ENCODE measurements at places on chromosomes 2 and 18. TPM values are rescaled to one million over a fixed set of nuclear protein-coding genes. Genes with fewer than 3 reads are reported as not detected.

Gene CRYBA2
- not detected for total RNA-seq

Gene LAPTM4A
- total RNA-seq = 24.3 TPM

Gene STAMBP
- 58.4 TPM for total RNA-seq

Gene ASPRV1
- 1.4 TPM for total RNA-seq

Gene ALKAL2
- 0.28 TPM for total RNA-seq

Gene SLC9A2
- not detected for total RNA-seq

Gene FEV
- total RNA-seq = not detected

Gene ZFAND2B
- total RNA-seq = 37.4 TPM

Gene LRRTM1
- total RNA-seq = not detected

Gene RAB6C
- total RNA-seq = not detected

DNA sequence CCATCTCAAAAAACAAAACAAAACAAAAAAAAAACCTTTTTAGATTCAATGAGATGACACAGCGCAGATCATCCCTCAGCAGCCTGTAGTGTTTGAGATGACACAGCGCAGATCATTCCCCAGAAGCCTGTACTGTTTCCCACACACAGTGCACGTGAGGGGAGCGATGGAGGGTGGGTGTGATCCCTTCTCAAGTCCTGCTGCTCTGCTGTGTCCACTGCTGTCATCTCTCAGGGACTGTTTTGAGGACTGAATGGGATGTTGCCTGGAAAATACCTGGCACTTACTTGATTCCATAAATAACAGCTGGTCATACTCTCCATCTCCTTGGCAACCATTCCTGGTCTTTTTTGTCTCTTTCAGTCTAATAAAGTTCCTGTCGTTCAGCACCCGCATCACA lies 25.7 kb downstream of the TGOLN2 start:
- DNase-seq = no peak

GRCh38 chr2:72923833-72924352 lies 6.6 kb downstream of the EMX1 start:
- DNase-seq = no peak

DNA sequence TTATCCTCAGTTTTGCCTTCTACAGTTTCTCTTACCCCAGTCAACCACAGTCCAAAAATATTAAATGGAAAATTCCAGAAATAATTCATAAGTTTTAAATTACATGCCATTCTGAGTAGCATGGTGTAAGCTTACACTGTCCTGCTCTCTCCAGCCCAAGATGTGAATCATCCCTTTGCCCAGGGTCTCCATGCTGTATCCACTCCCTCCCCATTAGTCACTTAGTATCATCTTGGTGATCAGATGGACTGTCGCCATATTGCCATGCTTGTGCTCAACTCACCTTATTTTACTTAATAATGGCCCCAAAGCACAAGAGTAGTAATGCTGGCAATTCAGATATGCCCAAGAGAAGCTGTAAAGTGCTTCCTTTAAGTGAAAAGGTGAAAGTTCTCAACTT lies 18.5 kb upstream of the CCNT2 start:
- no peak for DNase-seq

- DNase-seq = no peak
Measured at GRCh38 chr2:861655-862354, 88.8 kb upstream of the SNTG2 start.

GRCh38 chr2:43139501-43139900 lies 86.9 kb downstream of the ZFP36L2 start:
- no peak for DNase-seq

DNA sequence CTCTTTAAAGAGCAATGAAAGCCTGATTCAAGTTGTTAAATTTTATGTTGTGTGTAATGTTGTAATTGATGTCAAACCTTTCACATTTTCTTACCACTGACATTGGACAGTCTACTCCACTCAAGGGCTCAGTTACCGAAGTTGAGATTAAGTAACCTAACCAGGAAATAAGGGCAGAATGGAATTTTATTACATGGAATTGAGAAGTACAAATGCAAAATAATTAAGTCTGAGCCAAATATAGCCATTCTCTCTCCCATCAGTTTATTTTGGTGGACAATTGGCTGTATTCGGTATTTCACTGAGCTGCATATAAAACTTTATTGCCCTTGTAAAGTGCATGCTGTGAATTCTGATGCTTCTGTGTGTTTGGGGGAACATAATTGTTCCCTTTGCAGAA lies 231.5 kb downstream of the TTC32 start:
- DNase-seq = no peak

GRCh38 chr2:232871418-232871834 lies 1.4 kb downstream of the SNORC start:
- DNase-seq = no peak

GRCh38 chr18:64180171-64180570 lies 31.3 kb upstream of the LINC00305 start:
- DNase-seq = no peak

GRCh38 chr2:20578895-20579825 lies 71.7 kb downstream of the HS1BP3 start:
- no peak for DNase-seq

GRCh38 chr2:201006704-201007103 lies 43.2 kb upstream of the ORC2 start:
- no peak for DNase-seq

DNA sequence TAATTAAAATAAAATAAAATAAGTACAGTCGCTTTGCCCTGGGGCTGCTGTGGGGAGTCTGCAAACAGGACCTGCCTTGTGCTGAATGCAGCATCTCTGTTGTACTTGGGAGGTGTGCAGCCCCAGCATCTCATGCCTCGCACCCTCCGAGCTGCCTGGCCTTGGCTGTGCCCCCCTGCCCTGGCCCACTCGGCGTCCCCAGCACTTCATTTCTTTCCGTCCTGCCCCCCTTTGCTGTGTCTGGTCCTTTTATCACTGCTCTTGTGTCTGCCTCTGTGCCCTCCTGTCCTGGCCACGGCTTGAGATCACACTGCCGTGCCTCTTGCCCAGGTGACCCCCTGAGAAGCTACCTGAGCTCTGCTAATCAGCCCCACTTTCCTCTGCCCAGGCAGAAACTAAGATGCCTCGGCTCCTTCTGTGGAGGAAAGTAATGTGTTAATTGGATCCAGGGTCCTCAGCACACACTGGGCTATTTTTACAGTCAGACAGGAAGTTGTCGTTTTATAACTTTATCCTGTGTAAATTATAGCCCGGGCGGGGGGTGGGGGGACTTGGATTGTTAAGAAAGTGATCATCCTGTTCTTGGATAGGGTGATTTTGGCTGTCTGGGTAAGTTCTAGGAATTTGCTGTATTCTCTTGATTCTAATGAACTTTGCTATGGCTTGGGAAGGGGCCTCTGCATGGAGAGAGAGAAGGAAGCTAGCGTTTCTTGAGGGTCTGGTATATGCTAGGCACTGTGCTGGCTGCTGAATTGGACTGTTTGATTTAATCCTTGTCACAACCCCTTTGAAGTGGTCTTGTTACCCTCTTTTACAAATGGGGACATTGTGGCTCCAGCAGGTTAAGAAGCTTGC lies 69.4 kb downstream of the AGAP1 start:
- no peak for DNase-seq

GRCh38 chr2:28768952-28769351 lies 17.3 kb downstream of the PPP1CB start:
- DNase-seq = no peak

GRCh38 chr2:234490271-234491091 lies 6.4 kb downstream of the ARL4C start:
- DNase-seq = peak; percentile 86

DNA sequence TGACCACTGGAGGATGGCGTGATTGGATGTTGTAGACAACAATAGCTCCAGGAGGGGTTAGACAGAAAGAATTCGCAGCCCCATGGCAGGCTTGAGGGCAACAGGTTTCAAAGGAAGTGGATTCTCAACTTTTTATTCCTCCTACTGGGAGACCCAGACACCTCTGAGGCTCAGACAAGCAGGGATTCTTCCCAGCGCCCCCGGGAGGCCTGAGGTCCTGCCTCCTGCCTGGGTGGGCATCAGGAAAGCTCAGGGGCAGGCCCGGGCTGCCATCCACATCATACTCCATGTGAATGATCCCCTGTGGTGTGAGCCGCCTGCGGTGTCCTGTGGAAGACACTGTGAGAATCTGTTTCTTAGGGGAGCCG lies 203.5 kb downstream of the CYP26B1 start:
- no peak for DNase-seq

DNA sequence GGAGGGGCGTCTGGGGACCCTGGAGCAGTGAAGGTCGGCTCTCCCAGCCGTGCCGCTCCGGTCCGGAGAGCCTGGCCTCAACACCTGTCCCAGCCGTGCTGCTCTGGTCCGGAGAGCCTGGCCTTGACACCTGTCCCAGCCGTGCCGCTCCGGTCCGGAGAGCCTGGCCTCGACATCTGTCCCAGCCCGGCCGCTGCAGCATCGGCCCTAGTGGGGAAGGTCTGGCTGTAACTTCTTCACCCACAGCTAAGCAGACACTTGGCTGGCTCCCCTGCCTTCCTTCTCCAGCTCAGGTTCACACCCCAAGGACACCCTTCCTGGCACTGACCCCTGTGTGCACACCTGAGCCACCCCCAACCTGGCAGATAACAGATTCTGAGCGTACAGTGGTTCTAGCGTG lies 4.6 kb downstream of the KCNG2 start:
- no peak for DNase-seq

GRCh38 chr2:34012715-34013302 lies 413.7 kb upstream of the FAM98A start:
- peak; percentile 64 for DNase-seq

DNA sequence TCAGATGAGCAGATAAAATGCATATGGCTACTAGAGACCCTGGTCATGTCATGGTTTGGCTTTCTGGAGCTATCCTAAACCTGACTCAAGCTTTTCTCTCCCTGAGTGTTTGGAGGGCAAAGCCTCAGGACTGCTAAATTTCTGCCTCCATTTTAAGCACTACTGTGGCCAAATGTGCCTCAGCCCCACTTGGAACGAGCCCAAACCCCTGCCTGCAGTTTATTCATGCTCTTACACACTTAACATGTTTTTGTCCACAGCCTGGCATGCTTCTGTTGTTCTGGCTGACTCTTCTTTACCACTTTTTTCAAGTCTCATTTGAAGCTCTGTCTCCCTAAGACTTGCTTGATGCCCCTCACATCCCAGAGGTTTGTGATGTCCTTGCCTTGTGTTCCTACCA lies 24.7 kb downstream of the MGAT5 start:
- DNase-seq = no peak

DNA sequence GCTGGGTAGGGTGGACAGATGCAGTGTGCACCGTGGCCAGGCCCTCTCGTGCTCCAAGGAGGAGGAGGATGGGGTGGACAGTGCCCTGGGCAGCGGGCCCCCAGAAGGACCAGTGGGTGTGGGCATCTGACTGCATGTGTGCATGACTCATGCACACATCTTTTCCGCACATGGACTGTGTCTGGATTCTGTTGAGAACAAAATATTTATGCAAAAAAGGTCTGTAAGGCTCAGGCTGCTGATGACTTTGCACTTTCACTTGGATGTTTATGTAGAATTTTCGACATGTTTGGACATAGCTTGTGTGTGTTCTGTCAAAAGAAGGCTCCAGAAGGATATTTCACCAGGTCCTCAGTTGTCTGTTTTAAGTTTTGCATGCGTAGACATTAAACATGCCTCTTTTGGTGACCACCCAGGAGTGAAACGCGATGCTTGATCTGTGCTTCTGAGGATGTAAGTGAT lies 45.6 kb downstream of the MTCL1 start:
- DNase-seq = no peak

GRCh38 chr2:151826737-151827157 lies 1.5 kb downstream of the ARL5A start:
- no peak for DNase-seq

GRCh38 chr18:59940068-59940467 lies 40.3 kb downstream of the PMAIP1 start:
- no peak for DNase-seq

DNA sequence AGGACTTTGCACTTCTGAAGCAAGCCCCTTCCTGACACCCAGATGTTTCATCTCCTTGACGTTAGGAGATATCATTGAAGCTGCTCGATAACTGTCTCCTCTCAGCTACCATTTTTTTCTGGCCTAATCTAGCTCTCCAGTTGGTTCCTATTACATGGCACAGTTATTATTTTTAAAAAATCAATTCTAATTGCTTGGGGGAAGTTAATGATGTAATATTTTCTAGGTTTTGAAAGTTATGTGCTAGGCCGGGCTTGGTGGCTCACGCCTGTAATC lies 22.5 kb upstream of the RAB31 start:
- DNase-seq = no peak

GRCh38 chr2:32614084-32614483 lies 13.8 kb upstream of the TTC27 start:
- DNase-seq = no peak

DNA sequence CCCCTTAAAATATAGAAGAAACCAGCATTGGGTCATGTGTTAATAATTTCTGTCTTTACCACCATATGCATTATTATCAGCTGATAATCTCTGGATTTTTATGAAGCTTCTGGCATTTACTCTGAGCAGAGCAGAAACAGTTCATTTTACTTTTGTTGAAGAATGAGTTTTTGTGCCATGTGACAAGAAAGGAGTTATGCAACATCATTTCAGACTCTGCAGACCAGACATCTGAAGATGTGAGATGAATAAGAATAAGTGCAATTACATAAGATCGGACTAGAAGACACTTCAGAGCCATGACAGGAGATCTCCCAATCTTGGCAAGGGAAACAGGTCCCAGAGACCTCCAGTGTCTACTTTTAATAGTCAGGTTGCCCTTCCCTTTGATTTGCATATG lies 869.4 kb upstream of the VRK2 start:
- DNase-seq = no peak

Data from activated CD4-positive, alpha-beta T cell treated with anti-CD3 and anti-CD28 coated beads, Interleukin-2, amount 10 ng/mL, durations not matched to agents 24 days and 14 days (primary cell).